ENCODE measurements at places on chromosomes 4 and X. TPM values are rescaled to one million over a fixed set of nuclear protein-coding genes. Genes with fewer than 3 reads are reported as not detected.

DNA sequence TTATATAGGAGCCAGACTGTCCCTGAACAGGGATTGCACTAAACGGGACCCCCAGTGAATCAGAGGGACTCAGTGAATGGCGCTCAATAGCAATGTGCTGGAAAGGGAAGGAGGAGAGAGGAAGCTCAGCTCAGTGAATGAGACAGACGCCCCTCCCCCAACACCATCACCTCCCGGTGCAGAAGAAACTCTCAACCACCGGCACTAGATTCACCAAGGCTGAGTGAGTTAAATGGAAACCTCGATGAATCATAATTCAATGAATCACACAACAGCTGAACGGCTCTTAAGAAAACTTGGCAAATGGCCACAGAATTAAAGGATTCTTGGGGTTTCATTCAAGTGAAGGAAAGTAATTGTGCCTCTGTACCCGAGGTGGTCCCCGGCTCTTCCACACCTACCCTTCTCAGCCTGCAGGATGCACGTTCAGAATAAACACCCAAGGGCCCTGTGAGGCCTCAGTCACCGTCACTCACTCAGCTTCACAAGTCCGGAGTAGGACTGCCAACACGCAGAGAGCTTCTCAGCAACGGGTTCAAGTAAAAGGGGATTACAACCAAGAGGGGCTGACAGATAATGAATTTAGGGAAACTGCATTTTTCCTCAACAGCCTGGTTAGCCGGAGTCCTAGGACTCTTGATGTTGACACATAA, 29.3 kb downstream of the CRMP1 start:
- DNase-seq: no peak

- no peak for DNase-seq
Measured at GRCh38 chr4:151606061-151606460, 154.7 kb downstream of the GATB start.

DNA sequence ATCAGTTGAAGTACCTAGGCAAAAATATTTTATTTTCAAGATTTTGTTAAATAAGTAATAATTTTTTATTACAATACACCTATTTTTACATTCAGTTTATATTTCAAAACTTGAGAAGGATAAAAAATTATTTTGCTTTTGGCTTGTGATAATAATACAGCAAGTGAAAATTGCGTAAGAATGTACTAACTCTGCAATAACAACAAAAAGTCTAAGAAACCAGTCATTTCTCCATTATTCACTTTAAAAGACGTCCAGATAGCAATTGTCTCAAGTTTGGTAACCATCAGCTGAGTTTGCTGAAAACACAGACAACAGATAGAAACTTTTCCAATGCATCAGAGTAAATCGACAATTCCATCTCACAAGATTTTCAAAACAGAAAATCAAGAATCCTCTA, 12.1 kb downstream of the CXCL8 start:
- no peak for DNase-seq

DNA sequence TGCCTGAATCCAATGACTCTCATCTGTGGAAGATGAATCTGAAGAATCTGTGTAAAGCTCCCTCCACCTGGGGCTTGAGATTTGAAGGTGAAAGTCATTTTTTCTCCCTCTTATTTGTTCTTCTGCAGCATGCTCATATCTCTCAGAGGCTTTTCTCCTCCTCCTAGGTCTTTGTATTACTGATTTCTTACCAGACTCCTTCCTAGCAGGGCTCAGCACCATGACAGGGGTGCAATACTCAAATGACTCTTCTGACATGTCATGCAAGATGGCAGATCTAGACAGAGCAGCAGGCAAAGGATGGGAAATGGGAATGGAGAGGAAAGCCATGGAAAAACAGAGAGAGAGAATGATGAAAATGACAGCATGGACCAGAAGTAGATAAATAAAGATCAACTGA, 118.3 kb downstream of the TMA16 start:
- DNase-seq: no peak

DNA sequence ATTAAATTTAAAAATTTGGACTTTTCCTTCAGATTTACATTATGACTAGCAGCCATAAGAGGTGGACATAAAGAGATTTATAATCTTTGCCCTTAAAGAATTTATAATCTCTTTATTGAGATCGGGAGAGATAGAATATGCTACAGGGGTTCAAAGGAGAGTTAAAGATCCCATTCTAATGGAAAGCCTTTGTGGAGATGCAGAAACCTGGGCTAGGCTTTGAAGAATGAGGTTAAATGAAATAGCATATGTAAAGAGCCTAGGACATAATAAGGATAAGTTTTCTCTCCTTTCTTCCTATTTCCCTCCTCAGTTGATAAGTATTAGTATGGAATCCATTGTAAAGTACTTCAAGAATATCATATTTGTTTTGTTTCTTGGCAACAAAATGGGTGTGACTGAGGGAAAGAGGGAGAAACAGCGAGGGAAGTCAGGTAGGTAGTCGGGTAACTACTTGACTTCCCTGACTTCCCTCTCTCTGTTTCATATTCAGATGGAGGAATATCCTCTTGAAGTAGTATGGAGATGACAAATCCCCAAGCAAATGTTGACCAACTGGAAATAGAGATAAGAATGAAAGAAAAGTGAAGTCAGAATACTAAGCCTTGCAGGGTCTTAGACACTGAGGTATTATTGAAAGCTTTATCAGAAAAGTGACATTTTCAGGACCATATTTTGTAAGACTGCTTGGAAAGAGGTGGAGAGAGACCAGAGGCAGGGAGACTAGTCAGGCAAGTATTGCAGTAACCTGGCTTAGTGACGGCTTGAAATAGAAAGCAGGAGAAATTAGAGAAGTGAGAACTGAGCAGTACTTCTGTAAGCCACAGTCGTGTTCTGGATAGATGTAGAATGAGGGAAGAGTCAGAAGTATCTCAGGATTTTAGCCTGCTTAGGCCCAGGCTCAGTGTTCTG, 82.9 kb downstream of the PDLIM5 start:
- DNase-seq: no peak

DNA sequence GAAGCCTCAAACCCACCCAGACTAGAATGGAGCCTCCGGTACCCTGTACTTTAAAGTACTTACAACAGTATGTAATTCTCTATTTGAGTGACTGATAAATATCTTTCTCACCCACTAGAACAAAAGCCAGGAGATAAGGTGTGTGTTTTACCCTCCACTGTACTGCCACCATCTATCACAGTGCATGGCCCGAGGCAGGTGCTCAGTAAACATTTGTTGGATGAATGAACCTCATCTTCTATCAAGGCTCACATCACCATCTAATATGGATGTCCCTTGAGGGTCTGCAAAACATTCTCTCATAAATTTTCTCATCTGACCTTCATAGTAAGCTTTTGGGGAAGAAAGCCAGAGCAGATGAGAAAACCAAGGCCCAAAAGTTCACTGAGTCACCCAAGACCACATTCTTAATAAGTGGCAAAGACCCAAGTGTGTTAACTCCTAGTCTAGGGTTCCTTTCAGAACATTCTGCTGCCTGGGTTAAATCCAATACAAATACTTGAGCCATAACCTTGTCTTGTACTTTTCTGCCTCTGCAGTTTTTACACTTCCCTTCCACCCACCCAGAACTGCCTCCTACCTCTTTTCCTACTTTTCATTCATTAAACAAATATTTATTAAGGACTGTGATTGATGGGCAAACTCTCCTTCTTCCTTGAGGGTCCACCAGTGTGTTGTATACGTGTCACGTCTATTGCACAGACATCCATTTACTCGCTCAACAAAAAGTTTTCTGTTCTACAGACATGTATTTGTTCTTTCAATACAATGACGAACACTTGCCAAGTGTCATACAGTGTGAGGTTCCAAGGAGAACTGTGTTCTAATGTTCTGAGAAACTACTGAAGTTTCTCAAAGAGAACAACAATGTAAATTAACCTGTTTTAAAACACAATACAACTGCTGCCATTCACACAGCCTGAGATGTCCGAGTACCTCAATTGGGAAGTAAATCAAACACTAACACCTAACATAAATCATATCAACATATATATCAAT, 35.7 kb downstream of the APBB2 start:
- no peak for DNase-seq

- DNase-seq: no peak
Measured at GRCh38 chr4:6890358-6890757, 19.3 kb upstream of the TBC1D14 start.

DNA sequence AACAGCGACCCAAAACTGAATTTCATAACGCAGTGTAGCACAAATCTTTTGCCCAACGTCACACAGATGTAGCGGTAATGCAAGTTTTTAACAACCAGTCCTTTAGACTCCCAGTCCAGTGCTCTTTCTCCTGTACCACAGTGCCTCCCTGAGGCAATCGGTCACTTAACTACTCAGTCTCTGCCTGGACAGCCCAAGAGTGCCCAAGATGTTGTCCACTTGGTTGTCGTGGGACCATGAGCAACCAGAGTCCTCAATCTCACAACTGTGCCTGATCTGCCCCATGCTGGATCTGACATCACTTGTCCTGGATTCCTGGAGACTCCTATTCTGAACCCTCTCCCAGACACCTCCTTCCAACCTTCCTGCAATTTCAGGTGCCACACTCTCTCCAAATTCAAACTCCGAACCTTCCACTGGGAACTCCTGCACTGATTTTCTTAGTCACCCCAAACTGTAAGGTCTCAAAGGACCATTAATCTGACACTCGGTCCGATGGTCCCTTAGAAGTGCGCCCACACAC, 702 bp downstream of the MMGT1 start:
- no peak for DNase-seq

DNA sequence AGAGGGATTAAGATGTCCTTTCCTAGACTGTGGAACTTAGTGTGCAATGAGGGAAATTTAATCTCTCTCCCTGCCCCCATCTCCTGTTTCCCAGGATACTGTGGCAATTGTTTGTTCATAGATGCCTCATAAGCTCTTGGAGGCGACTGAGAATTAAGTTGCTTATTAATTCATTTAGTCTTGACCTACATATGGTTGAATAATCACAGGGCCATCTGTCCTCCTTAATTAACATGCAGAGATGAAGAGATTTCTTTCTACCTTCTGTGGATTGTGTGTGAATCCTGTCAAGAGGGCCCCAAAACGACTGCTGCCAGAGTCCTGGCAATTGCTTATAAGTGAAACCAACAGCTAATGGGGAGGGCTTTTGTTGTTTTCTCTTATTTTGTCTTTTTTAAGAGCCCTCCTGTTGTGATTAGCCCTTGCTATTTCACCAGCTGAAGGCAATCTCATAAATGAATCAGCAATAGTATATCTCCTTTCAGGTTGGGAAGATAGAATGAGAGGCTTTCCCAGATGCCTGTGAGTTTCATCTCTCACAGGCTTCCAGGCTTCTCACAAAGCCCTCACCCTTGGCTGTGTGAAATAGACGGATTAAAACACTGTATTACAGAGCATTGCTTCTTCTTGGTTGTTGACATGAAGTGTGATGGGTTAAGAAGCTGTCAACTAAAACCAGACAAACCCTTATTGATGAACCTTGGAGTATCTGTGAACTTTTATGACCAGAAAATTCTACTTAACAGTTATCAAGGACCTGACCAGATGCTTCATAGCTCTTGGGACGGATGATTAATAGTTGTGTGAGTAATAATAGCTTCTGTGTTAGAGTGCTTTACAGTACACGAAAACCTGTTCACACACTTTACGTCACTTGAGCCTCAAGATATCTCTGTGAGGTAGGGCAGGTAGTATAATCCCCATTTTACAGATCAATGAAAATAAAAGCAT, 58.5 kb downstream of the PGRMC2 start:
- DNase-seq: no peak

DNA sequence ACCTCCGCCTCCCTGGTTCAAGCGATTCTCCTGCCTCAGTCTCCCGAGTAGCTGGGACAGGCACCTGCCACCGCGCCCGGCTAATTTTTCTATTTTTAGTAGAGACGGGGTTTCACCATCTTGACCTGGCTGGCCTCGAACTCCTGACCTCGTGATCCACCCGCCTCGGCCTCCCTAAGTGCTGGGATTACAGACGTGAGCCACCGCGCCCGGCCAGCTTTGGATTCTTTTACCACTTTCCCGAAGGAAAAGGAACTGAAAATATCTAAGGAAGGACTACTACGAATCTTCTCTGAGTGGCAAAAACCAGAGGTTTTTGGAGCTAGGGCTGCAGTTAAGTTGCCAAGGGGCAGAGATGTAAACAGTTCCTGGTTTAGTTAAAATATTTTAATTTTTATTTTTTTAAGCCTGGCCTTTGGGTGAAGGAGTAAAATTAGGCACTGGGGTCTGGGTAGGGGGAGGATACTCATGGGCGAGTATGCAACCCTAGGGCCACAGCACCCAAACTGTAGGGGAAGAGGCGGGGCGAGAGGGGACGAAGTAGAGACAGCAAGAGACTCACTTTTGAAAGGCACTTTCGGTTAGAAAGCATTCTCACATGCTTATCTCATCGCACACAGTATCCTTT, 525 bp upstream of the CISD2 start:
- no peak for DNase-seq

DNA sequence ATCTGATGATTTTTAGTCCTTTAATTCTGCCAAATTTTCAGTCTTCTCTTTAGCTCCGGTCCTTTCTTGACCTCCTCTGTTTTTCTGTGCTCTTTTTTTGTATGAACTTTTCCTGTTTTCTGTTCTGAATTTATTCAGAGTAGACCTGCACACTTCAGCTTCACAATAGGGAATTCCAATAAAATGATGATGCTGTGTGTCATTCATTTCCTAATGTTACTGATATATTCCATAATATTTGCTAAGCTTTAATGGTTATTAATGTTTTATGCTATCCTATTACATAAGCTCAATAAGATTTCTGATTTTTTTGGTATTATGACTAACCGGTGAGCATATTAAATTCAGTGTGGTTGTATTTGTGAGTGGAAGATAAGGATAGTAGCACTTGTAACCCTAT, 13.9 kb upstream of the MAD2L1 start:
- DNase-seq: no peak

The EDNRA gene
- total RNA-seq: 3.5 TPM

The TSPAN6 gene
- 32.4 TPM for total RNA-seq

The PGRMC1 gene
- 130 TPM for total RNA-seq

The MAMLD1 gene
- total RNA-seq: 7.9 TPM

GRCh38 chrX:40008791-40009461, 88.8 kb downstream of the BCOR start:
- DNase-seq: no peak

All from omental fat pad (tissue), 4 donors.